Transverse colon (tissue), 4 donors: ENCODE measurements at places on chromosomes 12 and 14.

DNA sequence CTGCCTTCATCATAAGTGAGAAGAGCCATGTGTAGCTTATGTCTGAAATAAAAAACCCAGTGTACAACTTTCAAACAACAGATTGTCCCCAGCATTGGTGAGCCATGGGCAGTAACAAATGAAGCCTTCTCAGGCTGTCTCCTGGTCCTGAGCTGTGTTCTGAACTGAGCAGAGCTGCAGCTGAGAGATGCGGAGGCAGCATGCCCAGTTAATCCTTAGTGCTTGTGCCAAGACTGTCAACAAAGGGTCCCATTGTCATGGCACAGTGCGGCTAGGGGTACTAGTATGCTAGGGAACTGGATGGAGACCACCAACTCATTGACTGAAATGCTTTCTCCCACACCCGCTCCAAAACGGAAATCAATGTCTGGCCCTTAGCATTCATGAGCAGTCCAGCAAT, 154.3 kb downstream of the RMST start:
- H3K4me1 ChIP-seq: no peaks in the 10 kb centered on the region
- DNase-seq: no peak
- no peak overlapping the region for H3K4me3 ChIP-seq
- no peak overlapping the region for H3K27ac ChIP-seq

DNA sequence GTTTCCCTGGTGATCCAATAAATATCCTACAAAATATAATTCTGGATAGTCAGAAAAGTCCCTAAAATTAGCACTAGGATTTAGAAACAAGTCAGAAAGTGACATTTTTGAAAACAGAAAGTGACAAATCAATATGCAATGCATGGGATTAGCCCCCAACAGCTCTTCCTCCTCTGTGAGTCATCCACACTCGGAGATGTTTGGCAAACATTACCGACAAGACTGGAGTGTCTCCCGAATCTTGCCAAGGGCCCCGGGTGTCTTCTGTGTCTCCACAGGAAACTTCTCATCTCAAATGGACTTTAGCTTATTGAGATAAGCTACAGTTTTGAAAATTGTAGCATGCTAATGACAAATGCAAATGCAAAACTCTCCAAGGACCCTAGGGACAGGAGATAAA, 398.9 kb upstream of the CCDC196 start:
- no peak for DNase-seq
- H3K4me3 ChIP-seq: no peak overlapping the region
- H3K4me1 ChIP-seq: no peaks in the 10 kb centered on the region
- no peaks in the 10 kb centered on the region for H3K36me3 ChIP-seq

- no peak overlapping the region for H3K27ac ChIP-seq
- H3K4me1 ChIP-seq: peaks cover 8% of the 10 kb centered on the region
- H3K27me3 ChIP-seq: no peaks in the 10 kb centered on the region
- H3K4me3 ChIP-seq: no peak overlapping the region
Observed at GRCh38 chr14:50008974-50009373, 107.4 kb downstream of the VCPKMT start.

GRCh38 chr14:77502109-77502782, 3.6 kb upstream of the ISM2 start:
- H3K36me3 ChIP-seq: no peaks in the 10 kb centered on the region
- H3K27ac ChIP-seq: no peak overlapping the region
- no peak for DNase-seq
- no peaks in the 10 kb centered on the region for H3K4me1 ChIP-seq
- H3K4me3 ChIP-seq: no peak overlapping the region

DNA sequence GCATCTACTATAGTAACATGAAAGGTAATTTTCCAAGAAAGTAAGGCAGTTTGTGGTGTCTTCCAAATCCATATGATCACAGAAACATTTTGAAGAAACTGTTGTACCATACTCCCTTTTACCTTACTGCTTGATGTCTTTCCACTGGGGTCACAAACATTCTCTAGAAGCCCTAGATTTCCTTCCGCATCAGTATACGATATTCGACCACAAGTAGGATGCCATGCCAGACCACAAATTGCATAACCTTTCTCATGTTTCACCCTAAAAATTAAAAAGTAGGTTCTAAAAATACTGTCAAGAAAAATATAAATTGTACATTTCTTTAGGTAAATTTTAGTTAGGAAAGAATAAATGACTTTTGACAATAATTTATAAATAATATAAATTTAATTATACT, 26.5 kb downstream of the WDHD1 start:
- no peaks in the 10 kb centered on the region for H3K4me1 ChIP-seq
- H3K27ac ChIP-seq: no peak overlapping the region
- no peaks in the 10 kb centered on the region for H3K36me3 ChIP-seq
- H3K4me3 ChIP-seq: no peak overlapping the region
- no peak for DNase-seq

GRCh38 chr14:44108601-44109000, 398.5 kb downstream of the FSCB start:
- H3K4me1 ChIP-seq: no peaks in the 10 kb centered on the region
- H3K27me3 ChIP-seq: no peaks in the 10 kb centered on the region
- no peak for DNase-seq
- H3K36me3 ChIP-seq: no peaks in the 10 kb centered on the region
- H3K27ac ChIP-seq: no peak overlapping the region

- no peaks in the 10 kb centered on the region for H3K4me1 ChIP-seq
- H3K27ac ChIP-seq: no peak overlapping the region
- no peak overlapping the region for H3K4me3 ChIP-seq
- H3K27me3 ChIP-seq: no peaks in the 10 kb centered on the region
Observed at GRCh38 chr12:46134205-46134811, 134.5 kb downstream of the SLC38A1 start.

DNA sequence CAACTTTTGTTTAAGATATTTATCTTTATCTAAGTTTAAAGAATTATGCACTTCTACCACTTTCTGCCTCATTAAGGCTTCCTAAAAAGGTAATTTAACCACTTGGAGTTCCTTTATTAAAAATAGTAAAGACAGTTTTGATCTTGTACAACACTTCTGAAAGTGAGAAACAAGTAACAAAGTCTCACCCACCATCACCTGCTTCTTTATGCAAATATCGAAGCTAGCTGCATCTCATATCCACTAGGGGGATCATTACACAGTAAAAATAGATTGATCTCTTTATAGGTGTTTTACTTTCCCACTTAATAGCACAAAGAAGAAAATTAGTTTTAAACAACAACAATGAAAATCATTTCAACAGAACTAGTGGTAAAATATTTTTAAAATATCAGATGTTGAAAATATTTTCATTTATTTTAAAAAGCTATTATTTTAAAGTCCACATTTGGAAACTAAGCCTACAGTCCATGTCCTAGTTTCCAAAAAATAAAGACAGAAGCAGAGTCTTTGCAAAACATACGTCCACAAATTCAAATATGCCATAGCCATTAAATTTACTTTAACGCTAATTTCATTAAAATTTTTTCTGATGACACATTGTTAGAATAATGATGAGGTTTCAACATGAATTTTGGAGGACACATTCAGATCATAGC, 160.0 kb upstream of the SOX5 start:
- H3K4me3 ChIP-seq: no peak overlapping the region
- no peak overlapping the region for H3K27ac ChIP-seq
- no peaks in the 10 kb centered on the region for H3K27me3 ChIP-seq
- DNase-seq: no peak
- H3K36me3 ChIP-seq: no peaks in the 10 kb centered on the region

DNA sequence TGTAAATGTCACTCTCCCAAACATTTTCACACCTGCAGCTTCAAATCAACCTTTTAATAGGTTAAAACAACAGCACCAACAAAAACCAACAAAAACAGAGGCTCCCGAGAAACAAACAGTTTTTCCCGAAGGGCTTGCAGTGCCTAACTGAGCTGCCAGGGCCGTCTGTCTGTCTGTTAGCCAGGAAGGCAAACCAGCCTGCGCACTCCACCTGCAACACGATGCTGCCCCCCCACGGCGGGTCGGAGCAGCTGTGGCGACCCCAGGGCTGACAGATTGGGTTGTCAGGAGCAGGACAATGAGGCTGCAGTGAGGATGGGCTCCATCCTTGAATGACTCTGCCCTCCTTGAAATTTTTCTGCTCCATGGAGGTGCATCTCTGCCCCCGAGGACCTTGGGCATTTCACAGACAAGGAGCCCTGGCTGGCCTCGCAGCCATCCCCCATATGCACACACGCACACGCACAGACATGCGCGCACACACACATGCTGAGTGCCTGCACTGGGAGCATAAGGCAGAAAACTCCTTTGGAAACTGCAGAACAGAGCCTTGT, 2.6 kb downstream of the RTL1 start:
- no peak overlapping the region for H3K4me3 ChIP-seq
- H3K36me3 ChIP-seq: no peaks in the 10 kb centered on the region
- peak; percentile 50 for DNase-seq
- no peaks in the 10 kb centered on the region for H3K4me1 ChIP-seq

GRCh38 chr12:85781766-85782165, 54.4 kb downstream of the RASSF9 start:
- no peaks in the 10 kb centered on the region for H3K27me3 ChIP-seq
- H3K4me1 ChIP-seq: no peaks in the 10 kb centered on the region

DNA sequence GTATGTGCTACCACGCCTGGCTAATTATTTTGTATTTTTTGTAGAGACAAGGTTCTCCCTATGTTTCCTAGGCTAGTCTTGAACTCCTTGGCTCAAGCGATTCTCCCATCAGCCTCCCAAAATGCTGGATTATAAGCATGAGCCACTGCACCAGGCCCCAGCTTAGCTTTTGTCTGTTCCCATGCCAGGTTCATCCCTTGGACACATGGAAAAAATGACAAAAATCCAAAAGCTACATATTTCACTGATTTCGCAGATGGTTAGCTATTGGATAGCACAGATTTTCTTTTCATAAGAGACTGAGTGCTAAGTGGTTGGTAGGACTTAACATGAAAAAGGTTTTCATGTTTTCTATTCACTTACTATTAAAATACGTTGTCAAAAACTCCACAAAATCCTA, 286.6 kb upstream of the KITLG start:
- no peaks in the 10 kb centered on the region for H3K27me3 ChIP-seq
- H3K27ac ChIP-seq: no peak overlapping the region
